ENCODE measurements at places on chromosomes 4 and X.

DNA sequence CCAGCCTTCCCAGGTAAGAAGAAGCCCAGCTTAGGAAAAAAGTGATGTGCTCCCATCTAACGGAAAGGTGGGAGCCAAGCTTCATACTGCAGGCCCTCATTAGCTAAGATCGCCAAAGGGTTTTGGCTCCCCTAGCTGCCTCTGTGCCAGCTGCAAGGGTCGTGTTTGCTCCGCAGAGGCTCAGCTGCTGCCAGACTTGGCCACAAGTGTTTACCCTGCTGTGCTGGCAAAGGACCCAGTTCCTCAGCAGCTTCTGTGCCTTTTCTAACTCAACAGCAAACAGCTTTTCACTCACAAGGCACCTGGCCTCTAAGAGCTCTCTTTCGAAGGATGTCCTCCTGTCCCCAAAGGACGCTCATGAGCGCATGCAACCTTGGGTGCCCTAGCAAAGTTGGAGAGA is 12.2 kb upstream of the VMA21 start:
- no peak for DNase-seq

DNA sequence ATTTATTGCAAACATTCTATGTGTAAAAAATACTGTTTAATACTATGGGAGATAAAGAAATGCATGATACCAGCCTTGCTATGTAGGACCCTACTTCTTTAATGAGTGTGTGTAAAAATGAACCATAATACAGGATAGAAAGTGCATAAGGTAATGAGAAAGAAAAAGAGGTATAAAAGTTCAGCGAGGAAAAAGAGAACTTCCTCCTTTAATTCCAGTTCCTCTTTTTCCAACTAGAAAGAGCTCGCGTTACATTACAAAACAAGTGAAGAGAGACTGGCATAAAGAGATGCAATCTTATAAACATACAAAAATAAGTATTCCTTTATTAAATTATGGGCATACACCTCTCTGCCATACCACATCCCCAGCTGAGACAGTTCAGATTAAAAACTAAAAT is 77.4 kb downstream of the ANKRD17 start:
- DNase-seq = no peak

- DNase-seq = no peak
Measured at GRCh38 chr4:135418353-135418752, 1216.8 kb upstream of the PABPC4L start.

DNA sequence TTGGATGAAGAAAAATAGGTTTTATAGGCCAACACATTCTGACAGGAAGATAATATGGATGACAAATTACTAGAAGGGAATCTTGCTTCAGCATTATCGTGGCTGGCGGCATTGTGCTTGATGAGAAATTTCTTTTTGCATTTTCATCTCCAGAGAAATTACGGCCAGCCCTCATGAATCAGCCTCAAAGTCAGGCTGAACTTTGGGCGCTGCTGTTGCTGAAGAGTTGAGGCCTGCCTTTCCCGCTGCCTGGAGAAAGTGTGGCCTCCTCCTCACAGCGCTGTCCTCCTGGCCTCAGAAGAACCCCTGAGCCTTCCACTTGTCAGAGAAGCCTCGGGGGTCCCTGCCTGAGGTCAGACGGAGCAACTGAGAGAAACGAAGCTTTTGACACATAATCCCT is 272.4 kb upstream of the KCNIP4 start:
- no peak for DNase-seq

GRCh38 chr4:8376361-8377102 is 64.0 kb downstream of the ACOX3 start:
- DNase-seq = no peak

- DNase-seq = no peak
Measured at GRCh38 chr4:37865450-37865849, 25.4 kb upstream of the TBC1D1 start.

DNA sequence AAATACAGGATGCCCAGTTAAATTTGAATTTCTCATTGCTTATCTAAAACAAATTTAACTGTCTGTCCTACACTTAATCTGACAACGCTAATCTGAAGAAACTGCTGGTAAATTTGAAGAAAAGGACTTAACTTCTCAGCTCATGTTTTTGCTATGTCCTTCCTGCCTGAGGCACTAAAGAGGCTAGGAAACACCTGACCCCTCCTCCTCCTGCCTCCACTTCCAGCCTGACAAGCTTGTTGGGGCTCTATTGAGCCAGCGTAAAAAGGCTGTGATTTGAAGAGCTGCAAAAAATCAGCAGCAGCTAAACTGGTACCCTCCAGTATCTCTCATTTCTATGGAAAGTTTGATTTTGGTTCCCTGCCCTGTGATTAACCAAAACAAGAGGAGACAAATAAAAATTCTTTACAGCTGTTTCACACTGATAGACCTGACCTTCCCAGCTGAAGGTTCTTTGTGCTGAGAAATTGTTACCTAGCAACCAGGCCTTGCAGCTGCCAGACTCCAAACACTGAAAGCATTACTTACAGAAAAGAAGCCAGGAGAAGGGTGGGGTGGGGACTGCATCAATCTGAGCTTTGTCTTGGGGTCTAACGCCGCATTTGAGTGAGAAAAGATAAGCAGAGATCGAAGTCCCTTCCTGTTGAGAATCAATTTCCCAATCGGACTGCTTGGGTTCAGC is 35.0 kb downstream of the DCX start:
- DNase-seq = no peak

DNA sequence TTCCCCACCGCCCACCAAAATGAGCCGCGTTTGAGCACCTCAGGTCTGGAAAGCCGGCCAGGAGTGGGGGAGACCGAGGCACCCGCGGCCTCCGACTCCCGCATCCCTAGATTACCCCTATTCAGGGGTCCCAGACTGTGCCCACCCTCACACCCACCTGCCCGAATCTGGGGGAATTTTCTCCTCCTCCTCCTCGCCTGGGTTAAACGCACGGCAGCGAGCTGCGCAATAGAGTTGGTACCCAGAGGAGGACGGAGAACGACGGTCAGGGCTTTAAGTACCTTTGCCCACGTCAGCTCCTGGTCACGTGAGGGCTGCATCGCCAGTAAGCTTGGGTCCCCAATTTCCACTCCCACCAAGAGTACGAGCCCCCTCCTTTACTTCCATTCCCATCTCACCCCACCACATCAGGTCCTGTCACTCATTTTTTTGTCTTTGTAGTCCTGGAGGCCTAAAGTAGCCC is at the start of gene ARMCX2:
TSS of gene ARMCX2 (minus strand) at position 250 of the 463 bp plus-strand sequence. CDS start 2,262 bp downstream, outside the sequence.
- DNase-seq = peak; percentile 22

DNA sequence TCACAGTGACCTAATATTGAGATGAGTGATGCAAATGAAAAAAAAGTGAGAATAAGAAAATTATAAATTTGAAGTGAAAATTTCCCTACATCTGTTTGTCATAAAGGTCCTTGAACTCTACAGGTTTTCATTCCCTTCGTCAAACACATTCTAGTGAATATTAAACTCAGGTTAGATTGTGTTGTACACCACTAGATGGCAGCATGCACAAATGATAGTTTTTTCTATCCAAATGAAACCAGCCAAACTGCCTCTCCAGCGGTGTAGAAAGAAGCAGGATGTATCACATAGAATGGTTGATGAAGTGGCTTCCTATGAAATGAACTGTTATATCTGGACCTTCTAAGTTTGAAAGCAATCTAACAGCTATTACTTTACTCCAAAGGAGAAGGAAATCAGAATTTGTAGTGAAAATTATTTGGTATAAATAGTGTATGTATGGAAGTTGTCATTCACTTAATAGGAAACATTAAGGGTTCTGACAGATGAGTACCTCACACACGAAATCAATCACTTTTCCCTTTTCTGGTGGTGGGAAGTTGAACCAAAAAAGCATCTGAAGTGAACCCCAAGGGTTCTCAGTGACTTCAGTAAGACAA is 382.7 kb downstream of the UNC5C start:
- peak; percentile 69 for DNase-seq

- DNase-seq = no peak
Measured at GRCh38 chr4:153780221-153780620, 8.7 kb downstream of the SFRP2 start.

DNA sequence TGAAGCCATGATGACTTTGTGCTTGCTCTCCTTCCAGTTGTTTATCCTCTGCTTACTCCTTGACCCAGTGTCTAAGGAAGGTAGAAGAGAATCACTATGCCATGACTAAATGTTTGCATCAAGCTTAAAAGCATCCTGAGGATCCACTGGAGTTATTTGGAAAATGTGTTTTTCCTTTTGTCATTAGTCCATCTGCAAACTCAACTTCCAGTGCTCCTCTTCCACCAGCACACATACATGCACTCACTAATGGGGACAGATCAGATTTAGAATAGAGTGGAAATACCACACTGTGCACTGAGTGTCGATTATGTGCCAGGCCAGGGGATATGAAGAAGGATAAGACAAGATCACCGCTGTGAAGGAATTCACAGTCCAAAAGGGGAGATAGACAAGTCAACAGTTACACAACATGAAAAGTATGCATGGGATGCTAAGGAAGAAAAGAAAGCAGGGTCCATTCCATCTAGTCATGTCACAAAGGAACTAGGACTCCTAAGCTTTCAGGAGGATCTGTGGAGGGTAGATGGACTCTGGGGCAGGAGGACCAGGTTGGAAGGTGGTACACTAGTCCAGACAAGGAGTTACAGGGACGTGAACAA is 1.9 kb downstream of the OCIAD2 start:
- DNase-seq = no peak

- no peak for DNase-seq
Measured at GRCh38 chrX:19870710-19871490, 16.5 kb downstream of the SH3KBP1 start.

- no peak for DNase-seq
Measured at GRCh38 chr4:161704040-161704439, 459.8 kb downstream of the FSTL5 start.

- no peak for DNase-seq
Measured at GRCh38 chrX:331151-331824, 12.7 kb upstream of the GTPBP6 start.

- peak; percentile 2 for DNase-seq
Measured at GRCh38 chr4:144355811-144356757, 215.6 kb upstream of the GYPA start.

DNA sequence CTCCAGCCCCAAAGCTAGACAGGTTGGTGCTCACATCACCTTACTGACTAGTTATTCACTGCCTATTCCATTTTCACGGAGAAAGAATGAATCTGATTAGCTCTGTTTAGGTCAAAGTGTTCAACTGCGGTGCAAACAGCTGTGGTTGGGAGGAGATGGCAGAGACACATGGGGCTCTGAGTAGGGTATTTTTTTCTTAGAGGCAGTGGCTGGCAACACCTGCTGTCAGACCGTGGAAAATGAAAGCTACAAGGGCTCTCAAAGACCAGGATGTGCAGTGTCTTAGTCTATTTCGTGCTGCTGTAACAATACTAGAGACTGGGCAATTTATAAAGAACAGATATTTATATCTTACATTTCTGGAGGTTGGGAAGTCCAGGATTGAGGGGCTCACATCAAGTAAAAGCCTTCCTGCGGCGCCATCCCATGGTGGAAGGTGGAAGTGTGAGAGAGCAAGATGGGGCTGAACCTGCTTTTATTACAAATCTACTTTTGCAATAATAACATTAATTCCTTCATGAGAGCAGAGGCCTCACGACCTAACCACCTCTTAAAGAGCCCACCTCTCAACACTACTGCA is 10.6 kb downstream of the NYX start:
- peak; percentile 43 for DNase-seq

GRCh38 chr4:77190053-77190452 is 33.0 kb downstream of the CCNG2 start:
- DNase-seq = no peak

DNA sequence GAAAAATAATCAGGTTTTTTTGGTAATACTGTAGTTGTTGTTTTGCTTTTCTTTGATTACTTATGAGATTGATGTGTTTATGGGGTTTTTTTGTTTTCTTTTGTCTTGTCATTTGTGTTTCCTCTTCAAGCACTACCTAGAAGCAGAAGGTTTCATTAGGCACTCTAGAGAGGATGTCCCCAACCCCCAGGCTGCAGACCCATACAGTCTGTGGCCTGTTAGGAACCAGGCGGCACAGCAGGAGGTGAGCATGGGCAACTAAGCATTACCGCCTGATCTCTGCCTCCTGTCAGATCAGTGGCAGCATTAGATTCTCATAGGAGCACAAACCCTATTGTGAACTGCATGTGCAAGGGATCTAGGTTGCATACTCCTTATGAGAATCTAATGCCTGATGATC is 22.9 kb upstream of the NOCT start:
- no peak for DNase-seq

DNA sequence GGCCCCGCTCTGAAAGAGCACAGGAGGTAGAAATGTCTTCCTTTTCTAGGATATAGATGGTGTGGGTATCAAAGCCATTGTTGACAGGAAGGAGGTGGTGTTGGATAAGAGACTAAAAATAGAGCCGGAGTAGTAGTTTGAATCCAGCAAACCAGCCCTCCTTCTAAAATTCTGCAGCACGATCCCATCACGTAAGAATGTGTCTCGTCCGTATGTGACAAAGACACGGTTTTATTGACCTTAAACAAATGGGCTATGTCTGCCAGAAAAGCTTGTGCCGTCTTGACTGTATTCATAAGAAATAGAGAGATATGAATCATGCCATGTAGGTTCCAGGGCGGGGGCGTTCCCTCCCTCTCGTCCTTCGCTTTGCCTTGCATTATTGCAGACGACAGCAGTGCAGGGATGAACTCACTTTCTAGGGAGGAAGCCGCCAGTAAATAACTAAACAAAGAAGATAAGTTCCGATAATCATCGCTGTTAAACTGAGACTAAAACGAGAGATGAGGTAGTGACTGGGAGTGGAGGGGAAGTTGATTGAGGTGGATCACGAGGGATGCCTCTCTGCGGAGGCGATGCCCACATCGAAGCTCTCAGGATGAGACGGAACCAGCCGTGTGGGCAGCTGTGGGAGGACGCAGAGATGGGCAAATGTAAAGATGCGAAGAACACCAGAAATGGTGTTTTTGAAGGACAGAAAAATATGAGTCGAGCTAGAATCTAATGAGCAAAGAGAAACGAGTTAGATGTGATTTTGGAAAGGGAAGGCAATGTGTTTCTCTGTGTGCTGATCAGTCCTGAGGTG is 3.4 kb downstream of the TENM3 start:
- no peak for DNase-seq

- no peak for DNase-seq
Measured at GRCh38 chr4:82891707-82892466, 934 bp upstream of the SEC31A start.

GRCh38 chrX:54937416-54937815 is 16.8 kb downstream of the TRO start:
- DNase-seq = no peak

GRCh38 chrX:150037041-150037440 is 98.8 kb upstream of the EOLA2 start:
- DNase-seq = no peak

GRCh38 chrX:115023139-115023538 is 5.7 kb upstream of the IL13RA2 start:
- DNase-seq = no peak

DNA sequence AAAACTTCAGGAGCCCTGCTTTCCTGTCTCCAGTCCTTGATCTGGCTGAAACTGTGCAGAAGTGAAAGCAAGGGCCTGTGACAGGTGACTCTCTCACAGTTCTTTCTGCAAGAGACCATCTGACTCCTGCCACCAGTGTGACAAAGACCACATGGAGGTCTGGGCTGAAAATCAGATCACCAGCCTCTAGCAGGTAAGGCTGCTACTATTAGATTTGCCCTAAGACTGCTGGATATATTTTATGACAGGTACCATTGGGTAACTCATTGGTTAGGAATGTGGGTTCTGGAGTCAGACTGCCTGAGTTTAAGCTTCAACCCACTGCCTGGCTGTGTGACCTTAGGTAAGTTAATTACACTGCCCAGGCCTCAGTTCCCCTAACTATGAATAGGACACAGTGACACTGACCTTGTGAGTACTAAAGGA is 163.3 kb upstream of the SLC7A11 start:
- no peak for DNase-seq
